ENCODE measurements at places on chromosomes 6 and 20. TPM values are rescaled to one million over a fixed set of nuclear protein-coding genes. Genes with fewer than 3 reads are reported as not detected.

Gene PNLDC1
- 0.36 TPM for total RNA-seq

Gene NKAPL
- total RNA-seq, result 1.2 TPM

Gene DYNLT1
- total RNA-seq, result 54.7 TPM

Gene PBOV1
- total RNA-seq, result not detected

Gene SRMS
- not detected for total RNA-seq

Gene MTFR2
- total RNA-seq, result 3.5 TPM

Gene KCNK5
- total RNA-seq, result 0.11 TPM

Gene MOCS1
- 3.4 TPM for total RNA-seq

DNA sequence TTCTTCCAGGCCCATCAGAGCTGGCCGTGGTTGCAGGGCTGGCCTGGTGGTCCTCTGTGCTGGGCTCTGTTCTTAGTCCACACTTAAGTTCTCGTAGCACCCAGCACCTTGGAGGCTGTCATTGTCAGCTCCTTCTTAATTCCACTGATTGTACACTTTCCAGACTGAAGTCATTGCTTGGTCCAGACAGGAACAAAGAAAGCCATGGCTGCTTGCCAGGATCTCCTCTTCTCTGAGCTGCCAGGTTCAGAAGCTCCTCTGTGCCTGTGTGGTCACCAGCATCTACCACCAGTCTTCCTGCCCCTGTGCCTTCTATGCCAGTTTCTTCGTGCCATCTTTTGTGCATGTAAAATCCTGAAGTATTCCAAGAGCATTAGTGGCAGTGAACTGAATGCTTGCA lies 39.5 kb upstream of the PCMTD2 start:
- no peak for DNase-seq

DNA sequence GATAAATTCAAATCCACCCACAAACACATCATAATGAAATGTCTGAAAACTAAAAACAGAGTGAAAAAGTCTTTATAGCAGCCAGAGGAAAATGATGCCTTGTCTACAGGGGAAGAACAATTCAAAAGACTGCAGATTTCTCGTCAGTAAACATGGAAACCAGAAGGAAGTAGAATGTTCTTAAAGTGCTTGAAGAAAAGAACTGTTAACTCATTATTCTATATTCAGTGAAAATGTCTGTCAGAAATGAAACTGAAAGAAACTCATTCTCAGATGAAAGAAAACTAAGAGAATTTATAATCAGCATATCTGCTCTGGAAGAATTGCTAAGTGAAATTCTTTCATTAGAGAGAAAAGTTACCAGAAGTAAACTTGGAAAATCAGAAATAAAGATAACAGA lies 416.1 kb downstream of the TBC1D32 start:
- DNase-seq, result no peak

GRCh38 chr20:11083841-11084240 lies 410.0 kb upstream of the JAG1 start:
- DNase-seq, result no peak

DNA sequence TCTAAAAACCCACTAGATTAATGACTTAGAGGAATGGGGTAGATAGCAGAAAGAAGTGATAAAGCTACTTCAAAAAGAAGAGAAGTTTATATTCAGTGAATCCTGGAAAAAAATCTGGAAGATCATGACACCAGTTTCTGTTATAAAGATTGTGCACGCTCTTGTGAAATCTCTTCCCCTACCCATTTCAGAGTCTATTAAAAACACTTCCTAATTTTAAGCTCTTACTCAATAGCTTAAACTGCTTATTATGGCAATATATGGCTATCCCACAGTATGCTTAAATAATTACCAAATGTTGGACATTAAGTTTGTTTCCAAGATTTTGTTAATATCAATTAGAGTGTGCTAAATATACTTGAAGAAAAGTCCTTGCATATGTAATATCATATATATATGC lies 585.3 kb upstream of the MAN1A1 start:
- no peak for DNase-seq

- no peak for DNase-seq
These were observed 12.3 kb downstream of the PREX1 start for GRCh38 chr20:48815537-48815936.

GRCh38 chr6:31655349-31656237 lies at the start of gene APOM:
TSS of gene APOM (plus strand) at chr6:31655894. CDS start at chr6:31655967, 73 bp downstream.
- no peak for DNase-seq

GRCh38 chr6:37709250-37709931 lies 11.7 kb upstream of the MDGA1 start:
- no peak for DNase-seq

- no peak for DNase-seq
These were observed 730.4 kb downstream of the KIF16B start for GRCh38 chr20:15842872-15843271.

DNA sequence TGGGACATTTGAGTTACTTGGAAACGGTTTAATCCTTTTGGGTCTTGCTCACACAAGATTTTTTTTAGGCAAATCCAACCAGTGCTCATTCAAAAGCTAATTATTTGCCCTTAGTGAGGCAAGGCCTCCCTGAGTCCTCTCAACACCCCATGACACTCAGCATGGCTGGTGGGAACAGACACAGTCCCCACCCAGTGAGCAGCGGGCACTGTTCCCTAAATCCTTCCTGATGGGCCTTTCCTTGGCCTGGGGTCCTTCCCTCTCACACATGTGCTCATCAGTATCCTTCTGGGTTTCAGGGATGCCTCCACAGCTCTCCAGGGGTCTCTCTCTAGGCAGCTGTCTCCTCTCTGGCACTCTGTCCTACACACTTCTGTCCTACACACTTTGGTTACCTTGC lies 28.0 kb downstream of the PLAGL2 start:
- DNase-seq, result no peak

DNA sequence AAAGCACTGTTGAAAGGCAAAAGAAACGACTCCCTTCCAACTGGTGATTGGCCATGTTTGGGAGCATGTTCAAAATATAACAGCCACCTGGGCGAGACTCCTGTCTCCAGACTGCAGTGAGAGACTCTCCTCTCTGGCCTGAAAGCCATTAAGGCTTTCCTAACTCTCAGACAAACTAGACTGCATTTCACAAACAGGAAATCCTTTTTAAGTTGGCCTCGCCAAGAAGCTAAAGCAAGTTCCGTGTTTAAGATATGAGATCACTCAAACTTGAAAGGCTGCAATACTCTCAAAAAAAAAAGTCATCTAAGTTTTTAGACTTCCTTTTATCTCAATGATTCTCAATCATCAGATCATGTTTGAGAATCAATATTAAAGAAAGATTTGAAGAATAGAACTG lies 117.0 kb downstream of the TFAP2A start:
- DNase-seq, result no peak

DNA sequence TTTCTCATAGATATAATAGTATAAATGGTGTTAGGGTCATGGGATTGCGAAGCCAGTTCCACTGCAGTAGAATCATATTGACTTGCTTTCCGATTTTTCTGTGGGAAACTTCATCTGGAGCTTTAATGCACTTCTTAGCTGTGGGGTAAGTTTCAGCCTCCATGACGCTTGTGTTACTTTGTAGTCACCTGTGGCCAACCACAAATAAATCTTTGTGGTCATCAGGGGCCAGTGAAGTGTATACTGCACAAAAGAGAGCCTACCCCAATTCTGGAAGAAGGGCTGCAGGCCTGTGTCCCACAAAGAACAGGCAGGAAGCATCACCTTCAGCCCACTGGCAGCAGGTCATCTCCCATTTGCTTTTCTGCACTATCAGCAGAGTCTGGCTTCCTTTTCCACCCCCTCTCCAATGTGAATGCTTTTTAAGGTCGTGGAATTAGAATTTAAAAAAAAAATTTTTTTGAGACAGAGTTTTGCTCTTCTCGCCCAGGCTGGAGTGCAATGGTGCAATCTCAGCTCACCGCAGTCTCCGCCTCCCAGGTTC lies 32.0 kb downstream of the MTHFD1L start:
- DNase-seq, result no peak

DNA sequence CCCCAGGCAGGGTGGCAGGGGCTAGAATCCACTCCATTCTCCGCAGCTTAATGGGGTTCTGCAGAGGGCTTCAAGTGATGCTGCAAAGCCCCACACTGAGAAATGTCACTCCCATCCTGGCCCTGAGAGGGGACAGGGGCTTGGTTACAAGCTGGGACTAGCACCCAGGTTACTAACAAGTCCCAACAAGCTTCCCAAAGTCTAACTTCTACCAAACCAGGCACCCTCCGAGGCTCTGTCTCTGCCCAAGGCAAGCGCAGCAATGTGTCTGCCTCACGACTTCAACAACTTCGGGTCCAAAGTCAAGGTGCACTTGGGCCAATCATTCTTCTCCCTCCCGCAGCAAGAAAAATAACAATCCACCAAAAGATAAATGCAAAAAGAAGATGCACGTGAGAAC lies 45.6 kb downstream of the NFATC2 start:
- DNase-seq, result no peak

DNA sequence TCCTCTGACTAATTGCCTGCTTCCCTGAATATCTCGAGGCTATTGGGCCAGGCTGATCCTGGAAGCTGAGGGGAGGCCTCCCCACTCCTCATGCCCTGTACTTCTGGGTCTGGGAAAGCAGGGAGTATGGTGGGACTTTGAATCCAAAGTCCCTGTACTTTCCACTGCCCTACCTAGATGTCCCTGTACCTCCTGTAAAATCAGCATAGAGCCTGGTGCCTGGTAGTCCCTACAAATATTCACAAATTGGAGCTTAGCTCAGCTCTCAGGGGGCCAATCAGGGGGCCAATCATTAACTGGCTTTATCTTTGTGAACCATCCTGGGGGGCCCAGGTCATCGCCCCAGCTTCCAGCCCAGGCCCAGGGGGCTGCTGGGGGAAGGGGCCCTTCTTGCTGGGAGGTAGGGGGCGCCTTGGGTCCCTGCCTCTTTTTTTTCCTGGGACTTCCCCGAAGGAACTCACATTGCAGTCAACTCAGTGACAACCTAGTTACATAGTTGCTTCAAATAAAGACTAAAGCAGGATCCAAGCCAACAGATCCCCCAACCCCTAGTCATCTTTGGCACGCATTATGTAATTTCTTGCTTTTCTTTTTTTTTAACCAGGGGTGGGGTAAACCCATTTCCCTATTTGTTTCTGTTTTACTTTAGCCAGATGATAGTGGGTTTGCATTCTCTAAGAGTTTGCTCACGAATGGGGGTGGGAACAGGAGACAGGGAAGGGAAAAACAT lies 6.9 kb upstream of the VEGFA start:
- DNase-seq, result no peak

DNA sequence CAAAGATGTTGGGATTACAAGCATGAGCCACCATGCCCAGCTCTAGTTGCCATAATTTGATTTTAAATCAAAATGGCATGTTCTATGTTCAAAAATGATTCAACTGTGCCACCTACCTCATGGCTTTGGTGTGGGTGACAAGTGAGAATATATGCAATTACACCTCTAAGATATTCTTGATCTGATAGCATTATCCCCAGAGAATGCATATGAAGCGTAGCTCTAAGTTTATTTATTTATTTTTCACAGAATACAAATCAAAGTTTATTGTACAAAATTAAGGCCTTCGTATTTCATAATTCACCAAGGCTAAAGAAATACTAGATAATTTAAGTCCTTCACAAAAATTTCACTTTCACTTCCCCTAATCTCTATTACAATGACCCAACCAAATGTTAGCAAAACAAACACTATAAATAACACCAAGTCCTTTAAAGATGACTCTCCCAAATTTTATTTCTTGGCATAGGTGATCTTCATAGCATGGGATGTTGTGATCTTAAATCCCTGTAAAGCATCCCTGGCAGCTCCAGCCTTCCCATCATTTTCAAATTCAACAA lies 205.9 kb upstream of the TAB2 start:
- no peak for DNase-seq

DNA sequence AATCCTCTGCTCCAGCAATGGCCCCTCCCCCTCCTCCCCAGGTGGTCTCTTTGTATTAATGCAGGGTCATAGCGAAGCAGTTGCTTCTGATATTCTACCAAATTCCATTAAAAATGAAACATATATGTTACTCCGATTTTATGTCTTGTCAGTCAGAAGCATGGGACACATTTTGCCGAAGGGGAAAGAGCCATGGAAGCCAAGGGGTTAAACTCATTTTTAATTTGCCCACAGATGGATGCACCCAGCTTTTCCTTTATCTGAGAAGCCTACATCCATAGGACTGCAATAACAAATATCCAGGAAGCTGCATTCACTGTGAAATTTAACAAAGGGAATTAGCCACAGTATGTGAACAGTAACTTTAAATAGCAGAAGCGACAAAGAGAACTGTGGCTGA lies 688.2 kb downstream of the QKI start:
- DNase-seq, result no peak

DNA sequence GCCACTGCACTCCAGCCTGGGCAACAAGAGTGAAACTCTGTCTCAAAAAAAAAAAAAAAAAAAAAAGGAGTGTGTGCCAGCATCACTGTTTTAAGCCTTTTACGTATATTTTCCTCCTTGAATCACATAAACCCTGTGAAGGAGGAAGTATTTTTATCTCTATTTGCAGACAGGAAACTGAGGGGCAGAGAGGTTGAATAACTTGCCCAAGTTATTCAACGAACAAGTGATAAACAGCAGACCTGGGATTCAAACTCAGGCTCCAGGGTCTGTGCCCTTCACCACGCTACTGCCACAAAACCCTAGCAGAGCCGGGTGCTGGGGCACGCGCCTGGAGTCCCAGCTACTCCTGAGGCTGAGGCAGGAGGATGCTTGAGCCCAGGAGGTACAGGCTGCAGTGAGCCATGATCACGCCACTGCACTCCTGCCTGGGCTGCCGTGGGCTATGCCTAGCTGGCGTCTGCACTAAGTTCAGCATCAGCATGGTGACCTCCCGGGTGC lies 9.4 kb upstream of the AVP start:
- DNase-seq, result peak; percentile 53

- DNase-seq, result no peak
These were observed 27.9 kb downstream of the ELMO2 start for GRCh38 chr20:46378412-46379009.

DNA sequence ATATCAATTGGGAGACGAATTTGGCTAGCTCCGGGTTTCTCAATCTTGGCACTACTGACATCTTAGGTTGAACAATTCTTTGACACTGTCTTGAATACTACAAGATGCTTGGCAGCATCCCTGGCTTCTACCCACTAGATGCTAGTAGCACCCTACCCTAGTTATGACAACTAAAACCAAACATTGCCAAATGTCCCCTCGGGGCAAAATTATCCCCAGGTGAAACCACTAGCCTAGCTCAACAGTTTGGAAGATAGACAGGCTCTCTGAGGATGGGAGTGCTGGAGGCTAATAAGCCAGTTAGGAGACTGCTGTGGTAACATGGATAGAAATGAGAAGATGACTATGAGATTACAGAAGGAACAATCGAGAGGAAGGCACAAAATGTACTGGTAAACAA lies 20.9 kb downstream of the CCNC start:
- DNase-seq, result no peak

DNA sequence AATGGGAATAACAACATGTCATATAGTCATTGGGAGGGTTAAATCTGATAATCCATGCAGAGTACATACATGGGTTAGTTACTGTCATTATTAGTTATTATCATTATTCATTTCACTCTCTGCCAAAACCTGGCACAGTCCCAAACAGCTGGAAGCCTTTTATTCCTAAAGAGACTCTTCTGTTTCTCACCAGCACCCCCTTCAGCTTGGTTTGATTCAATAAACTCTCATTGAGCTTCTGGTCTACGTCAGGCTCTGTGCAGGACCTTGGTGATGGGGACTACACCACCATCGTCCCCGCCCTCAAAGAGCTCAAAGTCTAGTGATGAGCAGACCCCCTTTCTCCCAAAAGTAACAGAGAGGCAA lies 2.3 kb downstream of the KCNK15 start:
- DNase-seq, result no peak
